ENCODE measurements at places on chromosomes 3 and 15.

DNA sequence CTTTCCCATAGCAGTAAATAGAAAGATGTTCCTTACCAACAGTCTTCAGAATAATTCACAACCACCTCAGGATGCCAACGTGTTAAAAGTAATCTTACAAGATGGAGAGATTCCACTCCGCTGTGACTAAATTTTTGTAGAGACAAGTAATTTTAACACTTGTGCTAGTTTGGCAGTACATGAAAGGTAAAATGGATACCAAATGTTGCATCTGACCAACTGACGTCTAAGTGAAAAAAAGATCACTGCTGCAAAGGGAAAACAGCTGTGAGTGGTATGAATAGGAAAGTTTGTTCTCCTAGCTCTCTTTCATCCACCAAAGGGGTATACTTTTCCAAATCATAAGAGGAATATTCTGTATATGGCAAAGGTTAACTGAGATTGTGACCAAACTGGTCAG, 2.6 kb downstream of the SPG21 start:
- DNase-seq, result no peak

- no peak for DNase-seq
Measured at GRCh38 chr3:125011941-125012340, 43.9 kb downstream of the HEG1 start.

GRCh38 chr3:195154111-195154791, 116.7 kb downstream of the XXYLT1 start:
- peak; percentile 39 for DNase-seq

DNA sequence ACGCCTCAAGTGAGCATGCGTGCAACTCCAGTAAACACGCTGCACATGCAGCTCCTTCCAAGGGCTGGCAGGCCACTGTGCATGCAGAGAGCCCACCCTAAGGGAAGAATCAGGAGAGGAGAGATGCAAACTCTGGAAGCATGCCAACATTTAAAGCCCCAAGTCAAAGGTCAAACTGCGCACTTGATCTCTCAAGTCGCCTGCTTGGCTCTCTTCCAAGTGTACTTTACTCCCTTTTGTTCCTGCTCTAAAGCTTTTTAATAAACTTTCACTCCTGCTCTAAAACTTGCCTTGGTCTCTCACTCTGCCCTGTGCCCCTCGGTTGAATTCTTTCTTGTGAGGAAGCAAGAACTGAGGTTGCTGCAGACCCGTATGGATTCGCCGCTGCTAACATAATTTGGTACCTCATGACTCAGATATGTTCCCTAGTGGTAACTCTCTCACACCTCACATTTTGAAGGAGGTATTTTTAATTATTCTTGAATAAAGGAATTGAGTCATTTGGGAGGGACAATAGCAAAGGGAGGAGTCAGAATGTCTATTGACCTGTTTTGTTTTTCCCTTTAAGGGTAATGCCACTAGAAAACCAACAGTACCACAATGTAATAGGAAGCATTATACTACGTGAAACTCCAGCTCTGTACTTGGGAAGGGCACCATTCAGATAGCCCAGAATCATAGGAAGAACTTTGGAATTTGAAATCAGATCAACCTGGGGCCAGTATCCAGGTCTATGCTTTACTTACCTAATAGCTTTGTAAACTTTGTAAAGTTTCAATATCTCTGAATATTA, 19.6 kb upstream of the DGKG start:
- peak; percentile 12 for DNase-seq

DNA sequence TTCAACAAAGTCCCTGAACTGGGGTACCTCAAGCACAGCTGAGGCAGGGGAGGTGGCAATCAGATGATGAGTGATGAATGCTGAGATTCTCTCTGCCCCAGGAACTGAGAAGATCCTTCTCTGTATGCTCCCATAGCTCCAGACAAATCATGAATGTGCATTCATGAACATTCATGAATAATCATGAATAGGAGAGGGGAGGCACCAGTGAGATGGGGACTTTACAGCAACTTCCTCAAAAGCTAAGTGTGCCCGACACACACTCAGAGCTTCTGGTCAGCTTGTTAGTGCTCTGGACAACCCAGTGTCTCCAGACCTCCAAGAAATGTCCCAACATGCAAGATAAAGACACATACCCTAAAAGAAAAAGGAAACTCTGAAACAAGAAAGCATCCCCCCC, 24.3 kb downstream of the LRRC2 start:
- DNase-seq, result no peak

GRCh38 chr15:33370623-33371020, 59.9 kb downstream of the RYR3 start:
- DNase-seq, result no peak

GRCh38 chr3:14698601-14699244, 23.8 kb downstream of the C3orf20 start:
- DNase-seq, result no peak

DNA sequence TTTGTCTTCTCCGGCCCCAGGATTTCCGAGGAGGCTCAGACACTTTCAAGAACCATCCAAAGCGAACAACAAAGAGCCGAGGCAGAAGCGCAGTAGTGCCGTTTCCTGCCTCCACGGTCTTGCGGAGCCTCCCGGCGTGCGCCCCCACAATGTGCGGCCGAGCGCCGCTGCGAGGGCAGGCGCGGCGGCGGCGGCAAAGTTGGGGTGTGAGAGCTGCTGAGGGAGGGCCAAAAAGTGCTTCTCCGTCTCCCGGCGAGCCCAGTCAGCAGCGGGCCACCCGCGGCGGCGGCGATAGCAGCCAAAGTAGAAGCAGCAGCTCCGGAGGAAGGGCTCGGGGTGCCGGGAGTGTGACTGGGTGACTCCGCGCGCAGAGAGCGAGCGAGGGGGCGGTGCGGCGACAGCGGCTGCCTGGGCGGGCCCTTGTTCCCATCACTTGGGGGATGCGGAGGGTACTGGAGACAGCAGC, 749.1 kb downstream of the ROBO1 start:
- DNase-seq, result no peak

GRCh38 chr3:54916732-54917131, 11.1 kb downstream of the LRTM1 start:
- no peak for DNase-seq

DNA sequence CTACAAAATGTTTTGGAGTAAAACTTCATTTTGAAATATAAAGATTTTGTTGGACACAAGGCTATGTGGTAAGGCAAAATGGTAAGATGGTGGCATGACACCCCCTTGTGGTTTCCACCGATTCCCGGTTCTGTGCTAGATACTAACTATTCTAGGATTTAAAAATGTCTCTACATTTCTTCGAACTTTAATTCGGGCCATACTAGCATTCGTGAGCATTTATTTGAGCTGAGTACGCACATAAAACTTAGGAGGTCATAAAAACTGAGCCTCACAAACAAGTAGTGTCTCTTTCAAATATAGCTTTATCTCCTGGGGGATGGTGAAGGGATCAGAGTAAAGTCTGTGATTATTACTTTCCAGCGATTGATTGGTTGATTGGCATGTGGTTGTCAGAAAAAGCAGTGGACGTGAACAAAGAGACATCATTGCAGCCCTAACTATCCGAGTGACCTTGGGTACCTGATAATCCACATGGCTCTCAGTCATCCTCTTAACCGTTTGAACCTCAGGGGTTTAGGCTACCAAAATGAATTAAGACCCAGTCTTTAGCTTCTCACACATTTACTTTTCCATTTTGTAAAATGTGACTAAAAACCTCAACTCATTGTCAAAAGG, 1.1 kb upstream of the ZNF639 start:
- DNase-seq, result no peak

DNA sequence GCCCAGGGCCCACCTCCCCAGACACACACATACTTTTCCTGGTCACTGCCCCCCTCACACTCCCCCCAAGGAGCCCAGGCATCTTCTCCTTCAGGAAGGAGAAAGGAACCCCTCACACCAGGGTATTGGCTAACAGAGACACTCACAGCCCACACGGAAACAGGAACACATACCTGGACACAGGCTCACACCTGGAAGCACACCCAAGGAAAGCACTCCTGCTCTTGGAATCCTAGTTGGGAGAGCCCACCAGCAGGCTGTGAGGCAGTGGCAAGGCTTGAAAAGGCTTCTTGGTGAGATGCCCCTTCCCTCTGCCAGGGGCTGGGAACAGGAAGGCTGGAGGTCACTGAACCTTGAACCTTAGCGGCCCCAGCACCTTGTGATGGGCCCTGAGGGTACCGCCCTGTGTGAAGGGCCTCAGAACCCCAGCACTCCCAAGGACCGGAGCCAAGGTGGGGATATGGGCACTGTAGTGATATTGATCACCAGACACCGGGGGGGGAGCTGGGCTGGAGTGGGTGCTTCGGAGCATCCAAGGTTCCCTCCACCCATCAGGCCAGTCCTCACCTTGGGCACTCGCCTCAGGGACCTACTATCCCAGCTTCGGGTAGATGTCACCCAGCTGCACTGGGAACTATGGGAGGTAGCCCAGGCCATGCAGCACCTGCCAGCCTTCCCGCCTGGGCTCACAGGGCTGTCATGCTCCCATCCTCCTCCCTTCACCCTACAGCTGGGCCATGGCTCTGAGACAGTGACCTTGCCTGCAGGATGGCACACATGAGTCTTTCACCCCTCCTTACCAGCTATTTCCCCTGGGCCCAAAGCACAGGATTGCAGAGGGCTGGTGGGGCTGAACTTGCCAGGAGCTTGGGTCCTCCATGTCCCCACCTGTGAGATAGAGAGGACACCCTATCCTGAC, 16.4 kb downstream of the MYL3 start:
- no peak for DNase-seq

DNA sequence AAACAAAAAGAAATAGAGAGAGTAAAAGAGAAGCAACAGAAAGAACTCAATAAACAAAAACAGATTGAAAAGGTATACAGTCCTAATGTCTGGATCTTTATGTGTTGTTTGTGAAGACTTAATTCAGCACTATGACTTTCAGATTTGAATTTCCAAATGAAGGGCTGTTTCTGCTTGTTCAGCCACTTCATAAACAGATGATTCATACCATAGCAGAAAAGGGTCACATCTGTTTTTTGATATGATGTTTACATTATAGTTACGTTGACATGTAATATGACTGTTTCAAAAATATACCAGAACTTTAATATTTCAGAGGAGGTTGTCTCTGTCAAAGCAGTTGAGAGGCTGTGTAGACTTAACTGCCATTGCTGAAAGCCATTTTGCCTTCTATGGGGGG, 24.1 kb downstream of the ASB14 start:
- no peak for DNase-seq

- DNase-seq, result peak; percentile 23
Measured at GRCh38 chr15:51621936-51622603, 501 bp downstream of the DMXL2 start.

GRCh38 chr3:55519019-55519418, 31.9 kb upstream of the WNT5A start:
- no peak for DNase-seq

Measured in NCI-H1436 (cell line).